T-helper 17 cell (primary cell): ENCODE measurements at places on chromosomes 3 and 15.

DNA sequence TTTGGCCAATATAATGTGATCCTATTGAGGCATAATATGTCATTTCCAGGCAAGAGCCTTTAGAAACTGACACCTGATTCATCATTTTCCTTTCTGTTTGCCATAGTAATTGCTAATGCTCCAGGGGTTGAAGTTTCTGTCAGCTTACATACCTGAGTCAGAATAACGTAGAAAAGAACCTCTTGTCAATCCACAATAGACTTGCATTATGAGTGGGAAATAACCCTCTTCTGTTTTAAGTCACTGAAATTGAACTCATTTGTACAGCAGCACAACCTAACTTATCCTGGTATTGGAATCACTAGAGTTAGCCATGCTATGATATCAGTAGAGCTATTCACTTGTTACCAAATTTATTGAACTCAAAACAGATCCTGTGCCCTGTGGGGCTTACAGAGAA, 101.7 kb upstream of the TP63 start:
- DNase-seq: no peak

DNA sequence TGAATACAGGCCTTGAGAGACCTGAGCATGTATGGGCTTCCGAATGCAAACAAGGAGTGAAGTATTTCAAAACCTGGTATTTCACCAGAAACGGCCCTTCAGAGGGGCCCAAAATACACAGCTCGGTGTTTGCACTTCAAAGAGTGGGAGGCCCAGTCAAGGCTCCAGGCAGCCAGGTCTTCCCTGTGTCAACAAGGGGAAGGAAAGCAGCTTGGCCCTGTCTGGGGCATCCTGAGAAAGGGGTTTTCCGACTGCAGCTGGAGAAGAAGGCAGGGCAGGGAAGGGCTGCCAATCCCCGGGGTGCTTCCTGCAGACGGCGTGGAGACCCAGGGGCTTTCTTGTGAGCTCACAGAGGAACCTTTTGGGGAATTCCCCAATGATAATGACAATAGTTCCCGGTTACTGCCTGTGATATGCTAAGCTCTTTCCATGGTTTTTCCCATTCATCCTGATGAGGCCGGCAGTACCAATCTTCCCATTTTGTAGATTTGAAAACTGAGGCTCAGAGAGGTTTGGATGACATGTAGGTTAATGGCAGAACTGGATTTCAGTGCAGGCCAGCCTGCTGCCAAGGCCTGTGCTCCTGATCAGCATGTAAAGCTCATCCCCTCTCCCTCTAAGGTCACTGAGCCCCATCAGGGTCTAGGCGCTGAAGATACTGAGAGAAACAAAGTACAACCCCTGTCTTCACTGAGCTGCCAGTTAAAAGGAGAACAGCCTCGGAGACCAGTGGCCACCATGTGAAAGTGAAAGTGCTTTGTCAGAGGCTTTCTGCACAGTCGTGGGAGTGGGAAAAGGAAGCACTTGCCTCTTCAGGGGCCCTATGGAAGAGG, 43.0 kb upstream of the TLE3 start:
- DNase-seq: peak; percentile 30

DNA sequence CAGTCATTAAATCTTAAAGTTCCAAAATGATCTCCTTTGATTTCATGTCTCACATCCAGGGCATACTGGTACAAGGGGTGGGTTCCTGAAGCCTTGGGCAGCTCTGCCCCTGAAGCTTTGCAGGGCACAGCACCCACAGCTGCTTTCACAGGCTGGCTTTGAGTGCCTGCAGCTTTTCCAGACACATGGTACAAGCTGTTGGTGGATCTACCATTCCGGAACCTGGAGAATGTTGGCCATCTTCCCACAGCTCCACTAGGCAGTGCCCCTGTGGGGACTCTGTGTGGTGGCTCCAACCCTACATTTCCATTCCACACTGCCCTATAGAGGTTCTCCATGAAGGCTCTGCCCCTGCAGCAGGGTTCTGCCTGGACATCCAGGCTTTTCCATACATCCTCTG, 211.1 kb upstream of the THBS1 start:
- DNase-seq: no peak

DNA sequence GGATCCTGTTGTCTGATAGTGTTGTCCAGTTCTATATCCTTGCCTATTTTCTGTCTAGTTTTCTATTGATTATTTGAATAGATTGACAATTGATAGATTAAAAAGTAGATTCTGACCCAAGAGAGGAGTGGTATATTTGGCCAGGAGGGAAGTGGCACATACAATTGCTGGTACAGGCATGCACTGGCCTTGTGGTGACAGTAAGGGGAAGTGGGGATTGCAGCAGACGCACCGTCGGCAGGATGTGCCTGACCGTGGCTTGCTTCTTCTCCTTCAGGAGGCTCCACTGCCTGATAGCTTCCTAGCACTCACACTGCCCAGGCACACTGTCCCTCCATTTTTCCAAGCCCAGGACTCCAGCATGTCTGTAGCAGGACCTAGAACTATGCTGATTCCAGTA, 10.5 kb downstream of the GABRG3 start:
- no peak for DNase-seq

GRCh38 chr3:78668302-78668701, 1099.5 kb downstream of the ROBO1 start:
- DNase-seq: no peak

DNA sequence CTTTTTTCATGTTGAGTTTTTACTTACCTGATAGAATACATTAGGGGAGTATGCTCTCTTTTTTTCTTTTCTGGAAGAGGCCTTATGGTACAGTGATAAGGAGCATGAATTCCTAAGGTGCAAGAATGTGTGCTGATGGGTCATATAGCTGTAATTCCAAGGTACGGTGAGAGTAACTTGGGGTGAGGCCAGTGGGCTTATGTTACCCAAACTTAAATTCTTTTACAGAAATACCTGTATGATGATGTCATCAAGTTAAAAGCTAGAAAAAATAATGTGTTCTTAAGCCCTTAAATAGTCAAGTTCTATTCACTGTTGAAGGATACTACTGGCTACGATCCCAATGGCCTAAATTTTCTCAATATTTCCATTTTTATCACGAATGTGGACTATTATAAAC, 111.2 kb downstream of the GMPS start:
- no peak for DNase-seq

DNA sequence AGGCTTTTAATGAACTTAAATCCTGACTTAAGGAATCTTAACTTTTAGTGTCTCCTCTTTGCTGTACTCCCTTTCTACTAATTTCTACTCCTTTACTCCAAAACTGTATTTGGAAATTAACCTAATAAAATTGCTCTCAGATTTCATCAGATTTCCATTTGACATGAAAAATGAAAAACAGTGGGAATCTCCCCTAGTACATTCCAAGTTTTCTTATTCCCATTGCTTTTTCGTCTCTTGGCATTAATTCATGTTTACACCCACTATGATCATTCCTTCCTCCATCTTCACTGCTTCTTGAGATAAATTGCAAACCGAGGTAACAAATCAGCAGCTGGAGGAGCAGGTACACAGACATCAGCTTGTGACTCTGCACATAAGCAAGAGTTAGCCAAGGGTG, 208.7 kb downstream of the VGLL3 start:
- DNase-seq: no peak

DNA sequence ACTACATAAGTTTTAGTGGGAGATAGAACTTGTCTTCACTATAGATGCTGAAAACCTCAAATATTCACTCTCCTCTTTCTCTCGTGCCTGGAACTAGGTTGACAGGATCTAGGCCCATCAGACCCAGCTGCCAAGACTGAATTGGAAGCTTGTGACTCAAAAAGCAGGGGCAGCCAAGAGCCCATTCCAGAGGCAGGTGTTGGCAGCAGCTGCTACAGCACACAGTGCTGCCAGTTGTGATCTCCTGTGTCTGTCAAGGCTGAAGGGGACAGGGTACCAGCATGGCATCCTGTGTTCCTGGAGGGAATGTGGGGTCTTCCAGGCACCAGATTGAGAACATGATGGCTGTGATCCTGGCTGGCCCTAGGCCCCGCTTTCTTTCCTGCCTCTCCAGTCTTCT, 92.5 kb upstream of the MB21D2 start:
- DNase-seq: no peak

DNA sequence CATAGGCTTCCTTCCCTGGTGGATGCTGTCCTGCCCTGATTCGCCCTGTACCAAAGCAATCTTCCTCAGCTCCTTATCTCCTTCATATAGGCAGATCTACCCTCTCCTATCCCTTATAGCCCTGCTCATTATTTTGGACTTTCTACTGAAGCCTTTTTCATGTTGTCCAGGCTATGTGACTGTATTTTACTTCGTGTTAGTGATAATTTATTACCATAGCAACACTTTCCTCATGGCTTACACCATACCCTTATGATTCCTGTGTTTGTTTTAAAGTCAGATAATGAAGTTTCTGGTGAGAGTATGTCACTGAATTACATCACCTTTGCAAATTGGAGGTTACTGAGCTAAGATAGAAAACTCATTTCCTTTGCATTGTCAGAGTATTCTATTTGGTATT, 352.6 kb downstream of the NLGN1 start:
- no peak for DNase-seq

DNA sequence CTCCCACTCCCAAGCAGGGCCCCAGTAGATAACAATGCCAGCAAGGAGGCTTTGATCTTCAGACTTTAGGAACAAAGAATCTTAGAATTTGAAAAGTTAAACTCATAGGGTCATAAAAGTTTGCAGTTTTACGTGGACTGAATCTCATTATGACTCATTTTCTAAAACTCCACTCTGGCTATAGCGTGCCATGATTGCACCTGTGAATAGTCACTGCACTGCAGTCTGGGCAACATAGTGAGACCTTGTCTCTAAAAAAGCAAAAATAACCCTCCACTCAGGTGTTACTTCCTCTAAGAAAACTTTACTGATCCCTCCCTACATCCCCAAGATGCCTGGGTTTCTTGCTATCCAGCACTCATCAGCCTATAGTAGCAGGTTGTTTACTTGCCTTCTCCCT, 104.5 kb downstream of the IL20RB start:
- no peak for DNase-seq

- DNase-seq: no peak
Observed at GRCh38 chr15:59557581-59557980, 54.0 kb upstream of the GCNT3 start.

- DNase-seq: no peak
Observed at GRCh38 chr15:27763514-27763913, 335.6 kb downstream of the OCA2 start.

- no peak for DNase-seq
Observed at GRCh38 chr3:149843502-149843901, 30.5 kb downstream of the RNF13 start.

DNA sequence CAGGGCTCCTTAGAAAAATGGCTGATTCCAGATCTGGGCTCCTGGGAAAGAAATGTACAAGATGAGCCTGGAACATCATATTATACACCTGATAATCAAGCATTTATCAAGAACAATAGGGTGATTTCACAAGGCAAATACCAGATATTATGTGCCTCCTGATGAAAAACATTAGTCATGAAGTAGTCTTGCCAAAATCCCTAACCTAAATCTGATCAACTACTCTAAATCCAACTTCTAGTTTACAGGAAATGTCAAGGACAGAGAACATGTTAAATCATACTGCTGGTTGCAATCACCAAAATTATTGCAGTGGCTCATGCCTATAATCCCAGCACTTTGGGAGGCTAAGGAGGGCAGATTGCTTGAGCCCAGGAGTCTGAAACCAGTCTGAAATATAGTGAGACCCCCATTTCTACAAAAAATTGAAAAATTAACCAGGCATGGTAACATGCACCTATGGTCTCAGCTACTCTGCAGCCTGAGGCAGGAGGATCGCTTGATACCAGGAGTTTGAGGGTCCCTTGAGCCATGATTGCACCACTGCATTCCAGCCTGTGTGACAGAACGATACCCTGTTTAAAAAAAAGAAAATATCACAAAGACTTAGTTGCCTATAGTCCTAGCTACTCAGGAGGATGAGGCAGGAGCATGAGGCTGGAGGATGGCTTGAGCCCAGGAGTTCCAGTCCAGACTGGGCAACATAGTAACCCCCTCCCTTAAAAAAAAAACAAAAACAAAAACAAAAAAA, 34.9 kb upstream of the ATP13A3 start:
- DNase-seq: no peak

- no peak for DNase-seq
Observed at GRCh38 chr3:101992863-101993262, 143.5 kb downstream of the NFKBIZ start.

GRCh38 chr15:59307165-59307537, 65.5 kb downstream of the MYO1E start:
- no peak for DNase-seq

DNA sequence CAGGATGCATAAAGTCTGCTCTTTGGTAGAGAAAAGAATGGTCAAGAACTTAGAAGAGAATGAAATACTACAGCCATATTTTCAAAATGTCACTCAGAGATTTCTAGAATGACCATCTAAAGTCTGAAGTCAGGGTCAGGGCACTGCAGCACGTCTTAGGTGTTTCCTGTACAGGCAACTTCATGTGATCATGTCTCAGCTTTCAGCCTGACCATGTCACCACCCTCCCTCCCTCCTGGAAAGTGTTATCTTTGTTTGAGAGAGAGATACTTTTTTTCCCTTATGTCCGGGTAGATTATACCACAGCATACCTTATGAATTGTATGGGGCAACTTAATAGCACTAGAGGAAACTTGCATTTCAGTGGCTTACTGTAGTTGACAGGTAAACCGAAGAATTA, 558.0 kb upstream of the TGFBR2 start:
- no peak for DNase-seq

GRCh38 chr15:22978691-22979237, 1.4 kb downstream of the CYFIP1 start:
- DNase-seq: no peak

- DNase-seq: no peak
Observed at GRCh38 chr3:141076797-141077571, 25.8 kb downstream of the SPSB4 start.

DNA sequence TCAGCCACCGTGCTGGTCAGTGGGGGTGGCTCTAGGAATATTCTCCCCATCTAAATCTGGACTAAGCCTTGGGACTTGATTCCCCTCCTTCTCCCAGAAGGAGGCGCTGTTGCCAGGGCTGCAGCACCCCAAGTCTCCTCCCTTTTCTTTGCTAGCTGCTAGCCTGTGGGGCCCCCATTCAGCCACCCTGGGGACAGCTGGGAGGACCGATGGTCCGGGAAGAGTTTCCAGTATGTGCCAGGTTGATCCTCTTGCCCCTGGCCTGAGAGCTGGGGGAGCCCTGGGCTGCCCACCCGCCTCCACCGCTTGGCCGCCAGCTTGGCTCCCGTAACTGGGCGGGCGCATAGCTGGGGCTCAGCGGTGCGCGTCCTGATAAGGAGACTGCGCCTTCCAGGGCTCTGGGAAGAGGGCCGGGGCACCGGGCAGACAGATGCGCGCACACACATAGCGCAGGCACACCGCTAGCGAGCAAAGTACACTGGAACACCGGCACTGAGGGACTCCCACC, 4.2 kb downstream of the SMAD6 start:
- DNase-seq: no peak

DNA sequence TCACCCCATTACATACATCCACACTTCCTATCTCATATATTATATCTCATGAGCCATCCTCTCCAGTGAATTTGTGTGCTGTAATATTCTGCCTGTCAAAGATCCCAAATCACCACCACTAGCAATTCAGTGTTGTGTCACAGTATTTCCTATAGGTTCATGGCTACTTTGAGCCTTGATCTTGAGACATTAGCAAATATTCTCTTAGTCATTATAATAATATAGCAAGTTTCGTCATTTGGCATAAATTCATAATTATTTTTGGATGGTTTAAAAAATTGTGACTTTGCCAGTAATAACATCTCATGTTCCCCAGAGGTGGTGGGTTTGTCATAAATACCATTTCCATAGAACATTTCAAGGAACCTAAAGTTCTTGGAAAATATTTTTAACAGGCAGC, 47.7 kb downstream of the CMSS1 start:
- no peak for DNase-seq

- DNase-seq: no peak
Observed at GRCh38 chr15:39497016-39497758, 83.7 kb upstream of the THBS1 start.

GRCh38 chr3:196220587-196220986, 4.3 kb downstream of the SLC51A start:
- no peak for DNase-seq
